ENCODE measurements at places on chromosomes 12 and 14. TPM values are rescaled to one million over a fixed set of nuclear protein-coding genes. Genes with fewer than 3 reads are reported as not detected.

TMTC2 gene
- 1.8 TPM for polyA plus RNA-seq

NYNRIN gene
- 4.6 TPM for polyA plus RNA-seq

KCNH3 gene
- 0.17 TPM for polyA plus RNA-seq

PMCH gene
- not detected for polyA plus RNA-seq

IAPP gene
- 0.09 TPM for polyA plus RNA-seq

YAF2 gene
- polyA plus RNA-seq = 41.7 TPM

BDKRB1 gene
- 0.09 TPM for polyA plus RNA-seq

C14orf39 gene
- polyA plus RNA-seq = not detected

CACNA2D4 gene
- 1.7 TPM for polyA plus RNA-seq

GPR84 gene
- not detected for polyA plus RNA-seq

DYRK2 gene
- 6.4 TPM for polyA plus RNA-seq

PTCSC3 gene
- not detected for polyA plus RNA-seq

MAGOHB gene
- polyA plus RNA-seq = 15.1 TPM

KLHL33 gene
- polyA plus RNA-seq = 1.2 TPM

OVCH1 gene
- polyA plus RNA-seq = 0.44 TPM

TMEM119 gene
- 1.0 TPM for polyA plus RNA-seq

KLRD1 gene
- 0.59 TPM for polyA plus RNA-seq

CLEC2B gene
- polyA plus RNA-seq = 4.6 TPM

NOS1 gene
- polyA plus RNA-seq = not detected

PZP gene
- 0.20 TPM for polyA plus RNA-seq

FLRT2 gene
- 1.1 TPM for polyA plus RNA-seq

C1R gene
- 209 TPM for polyA plus RNA-seq

AVPR1A gene
- polyA plus RNA-seq = 0.66 TPM

RDH12 gene
- not detected for polyA plus RNA-seq

CISTR gene
- 1.7 TPM for polyA plus RNA-seq

BIN2 gene
- polyA plus RNA-seq = 1.4 TPM

PLD4 gene
- 0.07 TPM for polyA plus RNA-seq

ANKRD33 gene
- polyA plus RNA-seq = not detected

CNTN1 gene
- 0.07 TPM for polyA plus RNA-seq

ACOT4 gene
- 0.37 TPM for polyA plus RNA-seq

SELPLG gene
- polyA plus RNA-seq = 0.88 TPM

SERPINA3 gene
- polyA plus RNA-seq = 408 TPM

CLEC1B gene
- polyA plus RNA-seq = 0.04 TPM

CIDEB gene
- 4.8 TPM for polyA plus RNA-seq

SLC38A6 gene
- 2.6 TPM for polyA plus RNA-seq

INSM2 gene
- polyA plus RNA-seq = not detected

HELB gene
- polyA plus RNA-seq = 0.16 TPM

RND1 gene
- polyA plus RNA-seq = 1.2 TPM

NINJ2 gene
- polyA plus RNA-seq = 25.7 TPM

FITM1 gene
- 247 TPM for polyA plus RNA-seq

GLT1D1 gene
- 0.09 TPM for polyA plus RNA-seq

CLEC4D gene
- not detected for polyA plus RNA-seq

ZBTB42 gene
- polyA plus RNA-seq = 1.8 TPM

DPPA3 gene
- not detected for polyA plus RNA-seq

C12orf42 gene
- polyA plus RNA-seq = not detected

BTG1 gene
- 20.0 TPM for polyA plus RNA-seq

NFE2 gene
- 0.28 TPM for polyA plus RNA-seq

JDP2 gene
- 15.6 TPM for polyA plus RNA-seq

CCND2 gene
- 27.5 TPM for polyA plus RNA-seq

FNTB gene
- 14.6 TPM for polyA plus RNA-seq

PLBD1 gene
- polyA plus RNA-seq = 6.4 TPM

PLEKHD1 gene
- 0.01 TPM for polyA plus RNA-seq

PRB2 gene
- not detected for polyA plus RNA-seq

DIO2 gene
- polyA plus RNA-seq = 0.20 TPM

GEMIN2 gene
- 6.4 TPM for polyA plus RNA-seq

PGF gene
- polyA plus RNA-seq = 12.2 TPM

RTN1 gene
- polyA plus RNA-seq = 0.52 TPM

TMTC1 gene
- 9.6 TPM for polyA plus RNA-seq

KERA gene
- polyA plus RNA-seq = not detected

AKAP5 gene
- 0.07 TPM for polyA plus RNA-seq
